Memory B cell (primary cell): ENCODE measurements at places on chromosomes 6 and 20.
A peak's percentile ranks its signal among the peaks of the same experiment; 100 is the strongest.

DNA sequence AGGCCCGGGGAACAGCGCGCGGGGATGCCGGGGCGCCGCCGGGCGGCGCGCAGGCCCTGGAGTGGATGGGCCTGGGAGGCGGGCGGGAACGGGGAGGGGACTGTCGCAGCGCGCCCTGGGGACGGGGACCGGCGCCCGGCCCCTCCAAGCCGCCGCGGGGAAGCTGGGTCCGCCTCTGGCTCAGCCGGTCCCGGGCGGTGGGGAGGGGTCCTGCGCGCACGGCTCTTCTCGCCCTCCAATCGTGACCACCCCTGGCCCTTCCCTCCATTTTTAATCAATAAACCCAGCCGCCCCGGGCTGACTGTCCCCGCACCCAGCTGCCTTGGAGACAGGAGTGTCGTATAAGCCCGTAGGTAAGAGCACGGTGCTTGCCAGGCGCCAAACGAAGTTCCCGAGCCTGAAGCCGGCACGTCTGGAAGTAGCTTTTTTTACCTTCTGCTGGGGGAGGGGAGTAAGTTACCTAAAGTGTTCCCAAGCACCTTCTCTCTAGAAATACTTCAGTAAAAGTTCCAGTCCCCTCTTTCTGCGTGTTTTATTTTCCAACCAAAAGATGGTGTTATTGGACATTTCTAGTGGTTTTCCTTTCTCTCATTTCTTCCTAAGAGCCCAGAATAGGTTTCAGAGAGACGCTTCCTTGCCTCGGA lies 780 bp upstream of the TAF4 start:
- peak; percentile 54 for DNase-seq

- no peak for DNase-seq
Measured at GRCh38 chr6:84002226-84002625, 31.3 kb upstream of the MRAP2 start.

DNA sequence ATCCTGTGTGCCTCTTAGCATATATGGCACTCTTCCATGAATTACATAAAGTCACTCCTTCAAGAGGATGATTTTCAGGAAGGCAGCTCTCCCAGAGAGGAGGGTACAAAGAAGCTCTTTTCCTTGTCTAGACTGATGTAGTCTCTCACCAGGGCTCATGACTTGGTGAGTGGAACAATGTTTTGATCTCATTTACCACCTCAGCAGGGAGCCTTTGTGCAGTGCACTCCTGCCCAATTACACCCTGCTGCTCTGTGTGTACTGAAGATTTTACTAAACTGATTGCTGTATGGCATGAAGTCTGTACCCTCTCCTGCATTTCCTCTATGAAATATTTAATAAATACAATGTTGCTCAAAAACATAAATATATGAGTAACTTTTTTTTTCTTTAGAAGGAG lies 598.3 kb upstream of the HS3ST5 start:
- DNase-seq = no peak

DNA sequence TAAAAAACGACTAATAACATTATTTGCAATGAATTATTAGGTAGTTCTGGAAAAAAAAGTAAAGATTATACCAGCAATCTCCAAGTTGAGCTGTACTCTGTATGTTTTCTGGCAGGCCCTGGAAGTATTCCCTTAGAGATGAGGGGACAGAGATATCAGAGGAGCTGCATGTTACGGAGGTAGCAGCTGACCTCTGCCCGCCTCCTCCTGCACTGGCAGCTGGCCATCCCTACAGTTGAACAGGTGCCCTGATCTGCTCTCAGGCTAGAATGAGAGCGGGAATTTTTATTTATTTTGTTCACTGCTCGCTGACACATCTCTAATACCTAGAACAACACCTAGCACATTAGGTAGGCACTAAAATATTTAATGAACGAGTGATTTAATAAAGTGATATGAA lies 23.1 kb downstream of the FBXL4 start:
- no peak for DNase-seq

GRCh38 chr6:31010393-31011060 lies at the start of gene MUC22:
Gene MUC22 (plus strand): TSS chr6:31010474. CDS start chr6:31010707, 233 bp downstream.
- DNase-seq = no peak

DNA sequence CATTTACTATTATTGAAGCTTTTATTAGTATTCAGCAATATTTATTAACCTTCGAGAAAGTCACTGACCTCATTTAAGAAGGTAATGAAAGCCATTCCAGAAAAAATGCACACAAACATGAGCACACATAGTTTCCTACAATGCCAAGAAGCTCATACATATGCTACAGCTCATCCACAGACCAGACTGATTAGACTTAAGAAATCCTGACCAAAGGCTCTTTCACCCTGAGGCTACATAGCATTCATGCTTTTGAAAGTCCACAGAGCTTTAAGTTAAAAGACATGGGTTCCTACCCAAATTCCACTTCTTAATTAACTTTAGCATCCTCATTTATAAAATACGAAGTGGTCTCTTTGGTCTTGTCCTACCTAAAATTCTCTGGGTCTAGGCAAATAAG lies 430.4 kb downstream of the TBC1D32 start:
- DNase-seq = no peak
